Adrenal gland (tissue), 19 donors: ENCODE measurements at places on chromosomes 5 and 9.

GRCh38 chr5:54455413-54456157 lies at the start of gene HSPB3:
Gene HSPB3 (plus strand): TSS chr5:54455699. CDS start chr5:54455790, 91 bp downstream.
- no peak for DNase-seq

DNA sequence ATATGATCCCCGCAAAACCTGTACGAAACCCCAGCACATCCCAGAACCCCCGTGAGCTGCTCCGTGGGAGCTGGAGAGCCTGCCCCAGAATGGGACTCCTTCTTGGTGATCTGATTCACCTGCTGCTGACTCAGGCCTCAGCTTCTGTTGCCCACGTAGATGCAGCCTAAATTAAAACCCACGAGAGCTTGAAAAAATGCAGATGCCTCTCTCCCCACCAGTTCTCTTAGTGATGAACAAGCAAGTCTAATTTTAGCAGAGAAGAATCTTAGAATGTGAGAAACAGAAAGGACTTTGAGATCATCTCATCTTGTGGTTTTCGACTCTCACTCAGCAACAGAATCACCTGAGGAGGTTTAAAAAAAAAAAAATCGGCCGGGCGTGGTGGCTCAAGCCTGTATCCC lies 57.6 kb downstream of the TMOD1 start:
- peak; percentile 19 for DNase-seq

- no peak for DNase-seq
Observed at GRCh38 chr5:96476654-96477053, 43.6 kb upstream of the PCSK1 start.

DNA sequence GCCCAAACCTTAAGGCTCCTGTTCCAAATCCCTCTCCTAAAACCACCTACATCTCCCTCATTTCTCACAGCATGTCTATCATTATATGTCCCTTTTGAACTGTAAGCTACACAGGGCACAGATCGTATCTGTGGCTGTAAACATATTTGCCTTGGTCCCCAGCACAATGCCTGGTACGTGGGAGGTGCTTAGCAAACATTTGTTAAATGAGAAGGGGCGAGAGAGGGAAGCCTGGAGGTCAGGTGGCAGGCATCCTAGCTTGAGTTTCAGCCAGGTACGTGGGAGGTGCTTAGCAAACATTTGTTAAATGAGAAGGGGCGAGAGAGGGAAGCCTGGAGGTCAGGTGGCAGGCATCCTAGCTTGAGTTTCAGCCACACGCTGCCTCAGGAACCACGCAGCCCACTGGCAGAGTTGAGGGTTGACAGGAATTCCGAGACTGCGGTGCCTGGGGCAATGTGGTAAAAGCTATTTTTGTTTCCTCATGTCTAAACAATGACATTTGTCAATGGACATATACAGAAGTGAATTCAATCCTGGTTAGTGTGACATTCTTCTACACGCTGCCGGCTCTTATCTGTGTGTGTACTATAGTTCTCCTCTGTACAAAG lies 113.6 kb downstream of the EFNA5 start:
- no peak for DNase-seq

DNA sequence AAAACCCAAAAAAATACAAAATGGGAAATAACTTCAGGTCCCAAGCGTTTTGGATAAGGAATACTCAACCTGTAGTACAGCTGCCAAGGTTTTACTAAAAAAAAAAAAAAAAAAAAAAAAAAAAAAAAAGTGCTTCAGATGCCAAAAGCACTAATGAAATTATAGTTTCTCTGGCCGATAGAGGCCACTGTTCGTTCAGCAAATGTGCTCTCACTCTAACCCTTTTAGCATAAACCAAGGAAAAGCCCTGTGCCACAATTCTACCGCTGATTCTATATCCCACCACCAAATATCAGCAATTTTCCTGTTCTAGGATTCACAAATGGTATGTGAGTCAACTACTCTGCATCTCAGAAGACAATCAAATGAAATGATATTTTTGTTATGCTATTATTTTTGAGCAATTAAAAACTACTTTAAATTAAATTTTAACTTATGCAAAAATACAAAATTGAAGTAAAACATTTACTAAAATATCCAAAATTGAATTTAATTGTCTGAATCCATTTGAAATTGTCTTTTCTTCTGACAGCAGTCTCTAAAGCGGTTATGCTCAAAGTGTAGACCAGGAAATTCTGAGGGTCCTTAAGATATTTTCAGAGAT lies 79.8 kb downstream of the RICTOR start:
- DNase-seq, result peak; percentile 64

GRCh38 chr5:57468481-57469163 lies 14.0 kb downstream of the ACTBL2 start:
- no peak for DNase-seq

GRCh38 chr5:153807801-153808200 lies 230.9 kb downstream of the FAM114A2 start:
- DNase-seq, result no peak

DNA sequence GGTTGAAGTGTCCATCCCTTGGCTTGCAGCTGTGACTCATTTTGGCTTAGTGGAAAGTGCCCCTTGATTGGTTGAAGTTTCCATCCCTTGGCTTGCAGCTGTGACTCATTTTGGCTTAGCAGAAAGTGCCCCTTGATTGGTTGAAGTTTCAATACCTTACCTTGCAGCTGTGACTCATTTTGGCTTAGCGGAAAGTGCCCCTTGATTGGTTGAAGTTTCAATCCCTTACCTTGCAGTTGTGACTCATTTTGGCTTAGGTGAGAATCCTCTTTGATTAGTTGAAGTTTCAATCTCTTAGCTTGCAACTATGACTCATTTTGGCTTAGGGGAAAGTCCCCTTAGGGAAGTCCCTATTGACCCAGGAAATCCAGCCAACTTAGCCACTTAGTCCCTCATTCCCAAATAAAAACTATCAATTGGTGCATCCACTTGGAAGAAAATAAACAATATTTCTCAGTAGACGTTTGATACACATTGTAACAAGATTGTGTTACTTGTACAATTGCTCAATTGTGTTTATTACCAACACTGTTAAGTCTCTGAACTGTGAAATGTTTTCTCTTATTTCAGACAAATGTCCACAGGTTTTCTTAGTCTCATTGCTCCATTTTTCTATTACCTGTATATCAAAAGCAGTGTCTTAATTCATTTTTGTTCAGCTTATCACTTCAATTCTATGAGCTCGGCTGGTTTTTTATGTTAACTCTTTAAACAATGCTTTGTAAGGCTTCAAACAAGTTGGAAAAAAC lies 2308.8 kb upstream of the ACO1 start:
- no peak for DNase-seq

- no peak for DNase-seq
Observed at GRCh38 chr9:71058660-71059059, 62.8 kb downstream of the TRPM3 start.

GRCh38 chr5:178204935-178205748 lies 809 bp downstream of the HNRNPAB start:
- DNase-seq, result peak; percentile 85

DNA sequence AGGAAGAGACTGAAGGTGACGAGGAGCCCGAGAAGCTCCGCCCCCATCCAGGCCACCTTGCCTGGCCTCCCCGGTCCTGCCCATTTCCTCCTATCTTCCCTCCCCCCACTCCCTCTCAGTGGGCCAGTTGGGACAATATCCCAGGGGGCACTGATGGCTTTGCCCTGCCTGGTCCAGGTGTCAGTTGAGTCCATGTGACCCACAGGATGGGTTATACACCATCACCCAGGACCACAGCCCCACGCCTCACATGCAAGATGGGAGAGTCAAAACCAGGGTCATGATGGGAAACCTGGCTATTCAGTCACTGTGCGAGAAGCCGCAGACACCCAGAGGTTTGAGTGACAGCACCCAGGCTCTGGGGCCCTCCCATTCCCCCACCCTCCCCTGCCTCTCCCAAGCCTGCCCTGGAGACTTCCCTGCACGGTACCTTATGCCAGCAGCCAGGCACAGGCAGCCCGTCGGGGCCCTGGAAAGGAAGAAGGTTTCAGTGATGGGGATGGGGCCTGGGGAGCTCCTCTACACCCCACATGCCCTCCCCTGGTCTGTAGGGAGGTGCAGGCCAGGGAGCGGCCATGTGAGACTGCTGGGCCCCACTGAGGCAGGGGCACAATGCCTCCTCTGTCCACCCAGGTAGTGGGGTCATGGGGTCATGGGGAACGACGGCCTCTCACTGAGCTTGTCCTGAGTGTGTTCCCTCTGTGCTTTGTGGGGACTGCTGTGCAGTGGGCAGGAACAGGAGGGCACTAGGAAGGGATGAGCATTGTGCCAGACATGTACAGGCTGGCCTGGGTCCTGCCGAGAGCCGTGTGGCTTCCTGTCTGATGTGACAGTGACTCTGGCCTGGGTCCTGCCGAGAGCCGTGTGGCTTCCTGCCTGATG lies 6.3 kb upstream of the PHYKPL start:
- DNase-seq, result no peak

- DNase-seq, result no peak
Observed at GRCh38 chr9:96021551-96022444, 146.3 kb downstream of the ERCC6L2 start.

GRCh38 chr9:94824411-94824810 lies 97.9 kb downstream of the AOPEP start:
- DNase-seq, result no peak

DNA sequence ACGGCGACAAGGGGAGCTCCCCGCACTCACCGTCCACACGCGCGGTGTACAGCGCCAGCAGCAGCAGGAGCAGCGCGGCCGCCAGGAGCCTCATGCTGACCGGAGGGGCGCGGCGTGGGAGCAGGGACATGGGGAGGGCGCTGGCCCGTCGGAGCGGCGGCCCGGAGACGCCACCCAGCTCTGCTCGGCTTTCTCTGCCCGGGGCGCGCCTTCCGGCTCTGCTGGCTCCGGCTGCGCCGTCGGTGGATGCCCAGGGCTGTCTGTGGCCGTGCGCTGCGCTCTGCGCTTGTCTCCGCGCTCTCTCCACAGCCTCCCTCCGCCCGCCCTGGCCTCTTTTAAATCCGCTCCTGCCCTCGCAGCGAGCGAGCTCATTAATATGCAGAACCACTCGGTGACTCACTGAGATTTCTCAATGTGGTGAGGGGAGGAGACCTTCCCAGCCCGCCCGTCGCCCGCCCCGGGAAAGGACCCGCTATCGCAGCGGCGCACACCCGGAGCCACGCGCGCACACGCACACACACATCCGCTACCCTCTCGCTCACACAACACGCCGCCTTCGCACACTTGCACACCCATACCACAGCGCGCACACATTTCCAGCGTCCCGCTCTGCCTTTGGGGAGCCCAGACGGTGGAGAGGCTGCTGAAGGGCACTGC lies at the start of gene CXCL14:
CXCL14 (minus strand) TSS at position 307 of the 657 bp plus-strand sequence; CDS start at position 94, 213 bp downstream.
- no peak for DNase-seq

DNA sequence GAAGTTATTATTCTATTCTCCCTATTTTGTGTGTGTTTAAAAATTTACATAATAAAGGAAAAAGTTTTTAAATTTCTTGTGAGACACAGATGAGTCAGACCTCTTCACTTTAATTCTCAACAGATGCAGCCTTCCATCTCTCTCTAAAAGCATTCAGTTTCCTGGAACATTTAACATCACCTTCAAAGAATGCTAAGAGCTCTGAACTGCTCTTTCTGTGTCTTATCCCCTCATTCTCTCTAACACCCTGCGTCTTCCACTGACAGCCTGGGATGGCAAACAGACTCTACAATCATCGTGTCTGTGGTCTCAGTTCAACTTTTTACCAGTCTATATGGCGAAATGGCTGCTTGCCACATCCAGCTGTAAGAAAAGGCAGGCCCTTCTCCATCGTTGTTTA lies 173.0 kb downstream of the HINT1 start:
- no peak for DNase-seq

GRCh38 chr9:81724242-81724889 lies 35.0 kb upstream of the TLE1 start:
- peak; percentile 45 for DNase-seq

GRCh38 chr9:70156729-70157128 lies 102.0 kb upstream of the SMC5 start:
- no peak for DNase-seq

DNA sequence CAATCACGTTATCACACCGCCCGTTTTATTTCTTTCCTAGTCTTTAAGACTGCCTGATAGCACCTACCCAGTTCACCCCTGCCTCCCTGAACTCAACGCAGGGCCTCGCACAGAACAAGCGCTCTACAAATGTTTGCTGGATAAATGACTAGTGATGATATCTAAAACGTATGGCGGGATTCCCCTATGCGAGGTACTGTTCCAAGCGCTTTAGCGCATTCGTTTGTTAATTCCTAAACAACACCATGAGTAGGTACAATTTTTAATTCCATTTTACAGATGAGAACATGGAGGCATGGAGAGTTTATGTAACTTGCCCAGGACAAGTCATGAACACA lies 6.6 kb downstream of the POU4F3 start:
- DNase-seq, result no peak

GRCh38 chr5:126506079-126506478 lies 82.9 kb downstream of the GRAMD2B start:
- DNase-seq, result no peak

DNA sequence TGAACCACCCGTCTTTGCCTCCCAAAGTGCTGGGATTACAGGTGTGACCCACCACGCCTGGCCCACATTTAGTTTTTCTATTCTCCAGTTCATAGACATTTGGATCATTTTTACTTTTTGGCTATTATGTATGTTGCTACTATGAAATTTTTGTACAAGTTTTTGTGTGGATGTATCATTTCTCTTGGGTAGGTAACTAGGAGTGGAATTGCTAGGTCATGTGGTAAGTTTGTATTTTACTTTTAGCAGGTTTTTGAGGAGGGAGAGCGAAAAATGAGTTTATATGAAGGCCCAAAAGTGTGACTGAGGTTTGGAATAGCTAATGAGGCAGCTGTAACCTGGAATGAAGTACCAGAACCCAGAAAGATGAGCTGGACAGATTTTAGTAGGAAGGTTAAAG lies 35.2 kb downstream of the ARHGAP26 start:
- DNase-seq, result no peak

- no peak for DNase-seq
Observed at GRCh38 chr9:124239249-124240073, 18.3 kb upstream of the NEK6 start.

GRCh38 chr5:108129129-108129528 lies 252.8 kb downstream of the FBXL17 start:
- no peak for DNase-seq

DNA sequence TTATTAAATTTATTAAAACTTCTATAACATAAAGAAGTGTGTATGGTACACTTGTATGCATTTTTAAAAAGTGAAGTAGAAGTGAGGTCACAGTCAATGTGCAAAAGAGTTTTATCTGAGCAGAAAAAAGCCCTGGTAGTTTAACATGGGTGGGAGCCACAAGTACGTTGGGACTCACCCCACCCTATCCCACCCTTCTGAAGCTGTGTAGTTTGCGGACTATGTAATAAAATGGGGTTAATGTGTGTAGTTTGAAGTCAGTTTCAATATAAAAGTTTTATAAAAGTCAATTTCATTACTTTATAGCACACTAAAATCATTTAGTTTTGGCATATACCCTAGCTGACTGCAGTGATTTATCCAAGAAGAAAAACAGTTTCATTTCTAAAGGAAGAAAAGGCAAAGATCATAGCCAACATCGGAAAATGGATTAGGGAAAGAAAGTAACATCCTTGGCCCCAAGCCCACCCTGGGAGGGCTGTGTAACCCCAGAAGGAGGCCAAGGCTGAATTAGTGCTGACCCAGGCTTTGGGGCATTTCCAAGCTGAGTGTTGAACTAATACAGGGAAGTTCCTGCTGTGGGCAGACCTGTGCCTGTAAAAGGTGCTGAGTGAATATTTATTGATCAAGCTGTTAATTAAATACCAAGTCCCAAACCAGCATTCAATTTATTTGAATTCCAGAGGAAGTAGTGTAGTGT lies 398.6 kb upstream of the ADAMTSL1 start:
- DNase-seq, result no peak

- DNase-seq, result no peak
Observed at GRCh38 chr9:135612437-135612836, 26.9 kb downstream of the GLT6D1 start.

GRCh38 chr9:121299467-121300282 lies 31.7 kb downstream of the GSN start:
- DNase-seq, result no peak
